ENCODE measurements at places on chromosomes 5 and 9.

- DNase-seq, result no peak
Measured at GRCh38 chr9:123940721-123941523, 11.0 kb upstream of the DENND1A start.

- no peak for DNase-seq
Measured at GRCh38 chr5:113330533-113331208, 104.1 kb downstream of the TSSK1B start.

GRCh38 chr9:135601988-135602387, 37.4 kb downstream of the GLT6D1 start:
- DNase-seq, result no peak

DNA sequence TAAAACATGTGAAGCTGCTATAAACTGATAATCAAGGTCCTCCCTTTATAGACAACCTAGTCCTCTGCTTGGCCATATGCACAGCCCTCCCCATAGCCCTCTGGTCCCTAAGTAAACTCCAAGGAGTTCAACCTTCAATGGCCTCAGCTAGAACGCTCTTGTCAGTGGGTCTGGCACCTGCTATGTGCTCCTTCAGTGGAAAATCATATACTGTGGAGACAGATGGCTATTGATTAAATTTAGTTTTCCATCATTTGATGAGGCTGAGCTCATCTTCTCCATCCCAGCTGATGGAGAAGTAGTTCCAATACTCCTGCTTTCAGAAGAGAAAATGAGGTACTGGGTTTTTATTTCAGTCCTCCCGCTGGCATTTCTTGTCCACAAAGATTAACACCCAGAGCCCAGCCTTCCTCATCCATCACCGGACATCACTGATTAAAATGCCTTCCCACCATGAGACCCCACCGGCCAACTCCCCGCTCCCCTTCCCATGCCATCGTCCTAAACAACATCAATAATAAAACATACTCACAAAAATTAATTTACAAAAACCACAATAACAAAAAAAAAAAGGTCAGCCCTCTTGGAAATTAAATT, 134.6 kb downstream of the TRIM32 start:
- no peak for DNase-seq

DNA sequence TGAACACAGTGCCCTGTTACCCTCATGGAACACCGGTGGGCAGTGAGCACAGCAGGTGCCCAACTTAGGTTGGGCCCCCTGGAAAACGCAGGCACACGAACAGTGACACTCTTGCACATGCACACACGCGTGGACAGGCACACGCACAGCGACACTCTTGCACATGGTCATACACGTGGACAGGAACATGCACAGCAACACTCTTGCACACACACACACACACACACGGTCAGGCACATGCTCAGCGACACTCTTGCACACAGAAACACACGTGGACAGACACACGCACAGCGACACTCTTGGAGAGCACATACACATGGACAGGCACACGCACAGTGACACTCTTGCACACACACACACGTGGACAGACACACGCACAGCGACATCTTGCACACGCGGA, 559.4 kb upstream of the ADAMTS16 start:
- DNase-seq, result no peak

DNA sequence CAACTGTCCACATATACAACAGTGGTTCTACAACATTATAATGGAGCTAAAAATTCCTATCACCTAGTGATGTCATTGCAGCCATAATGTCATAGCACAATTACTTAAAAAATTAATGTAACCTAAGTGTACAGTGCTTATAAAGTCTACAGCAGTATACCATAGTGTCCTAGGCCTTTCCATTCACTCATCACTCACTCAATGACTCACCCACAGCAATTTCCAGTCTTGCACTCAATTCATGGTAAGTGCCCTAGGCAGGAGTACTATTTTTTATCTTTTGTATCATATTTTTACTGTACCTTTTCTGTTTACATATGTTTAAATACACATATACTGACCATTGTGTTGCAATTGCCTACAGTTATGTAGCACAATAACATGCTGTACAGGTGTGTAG, 9.6 kb upstream of the PUM3 start:
- DNase-seq, result no peak

- no peak for DNase-seq
Measured at GRCh38 chr5:105931881-105932421, 1738.8 kb downstream of the EFNA5 start.

DNA sequence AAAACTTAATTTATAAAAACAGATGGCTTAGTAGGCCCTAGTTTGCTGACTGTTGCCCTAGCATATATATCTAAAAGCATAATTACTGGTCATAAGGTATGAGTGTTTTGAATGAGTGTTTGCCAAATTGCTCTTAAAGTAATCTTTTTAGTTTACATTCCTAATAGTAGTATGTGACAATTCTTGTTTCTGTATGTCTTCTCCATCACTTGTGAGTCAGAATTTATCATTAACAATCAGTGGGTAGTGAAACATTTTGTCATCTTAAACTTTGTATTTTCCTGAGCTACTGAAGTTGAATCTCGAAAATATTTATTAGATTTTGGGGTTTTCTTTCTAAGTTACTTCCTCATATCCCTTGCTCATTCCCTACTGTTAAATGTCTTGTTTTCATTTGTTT, 49.6 kb downstream of the APC start:
- no peak for DNase-seq

DNA sequence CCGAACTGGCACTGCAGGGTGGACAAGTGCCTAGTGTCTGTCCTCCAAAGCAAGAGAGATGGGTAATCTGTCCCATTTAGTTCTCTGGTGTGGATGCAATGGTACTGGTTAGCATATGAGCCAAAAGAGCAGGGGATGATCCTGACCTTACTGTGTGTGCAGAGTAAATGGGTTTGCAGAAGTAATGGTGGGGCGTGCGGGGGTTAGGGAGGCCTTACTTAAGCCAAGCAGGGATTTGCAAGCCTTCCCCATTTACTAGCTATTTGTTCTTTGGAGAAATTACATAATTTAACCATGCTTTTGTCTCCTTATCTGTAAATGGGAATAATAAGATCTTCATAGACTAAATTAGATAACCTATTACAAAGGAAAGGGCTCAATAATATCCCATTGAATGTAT, 19.9 kb upstream of the LCP2 start:
- DNase-seq, result no peak

- no peak for DNase-seq
Measured at GRCh38 chr9:72649127-72649442, 127.7 kb downstream of the TMC1 start.
